ENCODE measurements at places on chromosomes 12 and 14.

GRCh38 chr14:50447461-50447860 is 50.8 kb upstream of the CDKL1 start:
- DNase-seq = peak; percentile 52

GRCh38 chr12:6961278-6961694 is 9.2 kb downstream of the PHB2 start:
- no peak for DNase-seq

GRCh38 chr14:68886109-68886434 is 93.0 kb downstream of the ACTN1 start:
- no peak for DNase-seq

- no peak for DNase-seq
These were observed 2.8 kb downstream of the ADAM21 start for GRCh38 chr14:70454731-70455130.

GRCh38 chr12:51890133-51890464 is 2.2 kb downstream of the ANKRD33 start:
- no peak for DNase-seq

GRCh38 chr12:117421987-117422386 is 60.6 kb upstream of the NOS1 start:
- no peak for DNase-seq

- peak; percentile 4 for DNase-seq
These were observed 133.1 kb downstream of the PRIMA1 start for GRCh38 chr14:93655078-93655750.

- DNase-seq = no peak
These were observed 42.9 kb upstream of the SINHCAF start for GRCh38 chr12:31368666-31369361.

DNA sequence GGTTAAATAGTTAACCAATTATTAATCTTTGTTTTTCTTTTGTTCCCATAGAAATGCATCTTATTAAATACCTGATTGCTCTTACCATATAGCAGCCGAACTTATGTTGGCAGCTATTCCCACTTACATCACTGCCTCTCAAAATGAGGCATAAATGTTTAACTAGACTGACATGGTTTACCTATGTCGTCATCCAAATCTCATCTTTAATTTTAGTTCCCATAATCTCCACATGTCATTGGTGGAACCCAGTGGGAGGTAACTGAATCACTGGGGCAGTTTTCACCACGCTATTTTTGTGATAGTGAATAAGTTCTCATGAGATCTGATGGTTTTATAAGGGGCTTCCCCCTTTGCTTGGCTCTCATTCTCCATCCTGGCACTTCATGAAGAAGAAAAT is 499.2 kb upstream of the ATP2B1 start:
- no peak for DNase-seq

DNA sequence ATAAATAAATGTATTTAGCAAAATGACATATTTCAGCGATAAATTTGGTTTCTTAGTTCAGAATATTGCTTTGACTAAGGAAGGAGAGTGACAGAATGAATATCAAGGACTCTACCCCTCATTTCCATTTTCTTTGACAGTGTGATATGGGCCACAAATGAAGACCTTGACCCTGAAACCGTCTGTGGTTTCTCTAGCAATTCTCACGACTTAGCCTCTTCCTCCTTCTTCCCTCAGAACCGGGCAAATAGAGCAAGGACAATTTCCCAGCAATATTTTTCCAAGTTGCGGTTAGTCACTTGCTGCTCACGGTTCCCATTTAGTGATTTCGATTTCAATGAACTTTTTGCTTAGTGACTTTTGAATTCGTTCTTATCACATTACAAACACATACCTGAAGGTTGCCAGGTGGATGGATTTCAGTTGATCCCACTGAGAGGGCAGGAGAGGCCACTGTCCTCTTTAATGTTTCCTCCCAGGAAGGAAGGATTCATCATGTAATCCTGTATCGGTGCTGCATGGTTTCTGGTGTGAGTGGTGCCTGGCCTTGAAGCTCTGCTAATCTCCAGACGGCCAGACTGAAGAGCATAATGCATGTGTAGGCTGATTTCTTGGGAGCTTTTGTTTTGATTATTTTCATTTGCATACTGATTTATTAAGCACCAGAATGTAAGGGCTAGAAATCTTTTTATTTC is 77.6 kb downstream of the CHST11 start:
- no peak for DNase-seq

- no peak for DNase-seq
These were observed 34.0 kb upstream of the AP4S1 start for GRCh38 chr14:30991408-30991807.

DNA sequence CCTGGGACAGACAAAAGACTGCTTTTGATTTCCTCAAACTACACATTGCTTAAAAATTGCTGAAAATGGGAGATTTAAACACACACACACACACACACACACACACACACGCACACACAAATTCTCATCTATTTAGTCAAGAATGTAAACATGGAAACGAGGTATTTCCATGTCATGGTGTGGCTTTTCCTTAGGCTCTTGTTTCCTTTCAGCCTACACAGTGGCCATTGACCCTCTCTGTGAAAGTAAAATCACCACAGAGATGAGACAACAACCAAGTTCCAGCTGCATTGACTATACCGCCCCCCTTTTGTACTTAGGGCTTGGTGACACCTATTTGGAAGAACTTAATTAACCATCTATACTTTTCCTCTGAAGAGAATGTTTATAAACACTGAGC is 41.9 kb downstream of the TTC8 start:
- no peak for DNase-seq

GRCh38 chr14:75053396-75054291 is 2.4 kb upstream of the MLH3 start:
- DNase-seq = no peak

- DNase-seq = no peak
These were observed 47.6 kb downstream of the ADIPOR2 start for GRCh38 chr12:1738446-1738845.

GRCh38 chr14:88748288-88748687 is 44.5 kb downstream of the EML5 start:
- DNase-seq = no peak

- DNase-seq = no peak
These were observed 62.2 kb downstream of the GNG2 start for GRCh38 chr14:51922624-51923023.

DNA sequence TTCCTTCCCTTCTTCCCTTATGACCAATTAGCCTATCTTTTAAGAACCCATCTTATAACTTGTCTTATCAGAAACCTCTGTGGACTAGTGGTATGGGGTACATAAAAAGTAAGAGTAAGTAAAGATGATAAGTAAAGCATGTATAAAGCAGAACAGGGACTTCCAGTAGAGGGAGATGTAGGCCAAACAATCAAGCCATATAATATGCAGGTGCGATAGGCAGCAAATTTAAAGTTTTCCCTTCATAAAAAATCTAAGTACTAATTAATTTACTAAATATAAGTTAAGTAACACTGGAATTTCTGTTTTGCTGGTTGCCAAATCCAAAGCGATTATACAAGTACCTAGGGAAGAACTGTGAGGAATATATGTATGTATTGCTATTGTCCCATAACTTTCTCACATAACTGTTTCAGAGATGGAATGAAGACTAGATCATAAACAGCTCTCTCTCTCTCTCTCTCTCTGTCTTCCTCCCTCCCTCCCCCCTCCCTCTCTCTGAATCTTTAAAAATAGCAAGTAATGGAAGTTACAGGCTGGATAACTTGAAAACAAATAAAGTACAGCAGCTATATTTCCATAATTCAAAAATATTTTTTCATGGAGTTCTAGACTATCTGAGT is 25.7 kb downstream of the METTL25 start:
- DNase-seq = peak; percentile 22

GRCh38 chr12:55057481-55057880 is 37.7 kb downstream of the NEUROD4 start:
- no peak for DNase-seq

- DNase-seq = no peak
These were observed 100.3 kb upstream of the NCOR2 start for GRCh38 chr12:124667506-124668326.

GRCh38 chr12:12327802-12328201 is 22.2 kb downstream of the MANSC1 start:
- DNase-seq = peak; percentile 37

DNA sequence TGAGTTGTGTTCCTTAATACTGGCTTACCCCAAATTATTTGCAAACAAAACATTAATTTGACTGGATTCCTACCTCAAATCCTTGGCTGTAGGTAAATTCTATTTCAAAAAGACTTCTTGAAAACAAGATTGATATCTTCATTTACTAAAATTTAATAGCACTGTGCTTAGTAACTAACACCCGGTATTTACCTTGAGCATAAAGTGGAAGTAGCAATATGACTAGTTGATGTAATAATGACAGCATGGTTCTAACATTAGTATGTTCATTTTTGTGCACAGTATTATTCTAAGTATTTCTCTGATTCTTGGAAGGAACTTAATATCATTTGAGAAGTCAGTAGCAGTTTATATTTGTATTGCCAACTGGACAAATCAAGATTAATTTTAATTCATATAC is 96.8 kb downstream of the PPHLN1 start:
- DNase-seq = no peak

GRCh38 chr14:24331731-24332267 is 3.1 kb downstream of the ADCY4 start:
- no peak for DNase-seq

GRCh38 chr12:115872212-115872611 is 405.3 kb downstream of the MED13L start:
- no peak for DNase-seq

DNA sequence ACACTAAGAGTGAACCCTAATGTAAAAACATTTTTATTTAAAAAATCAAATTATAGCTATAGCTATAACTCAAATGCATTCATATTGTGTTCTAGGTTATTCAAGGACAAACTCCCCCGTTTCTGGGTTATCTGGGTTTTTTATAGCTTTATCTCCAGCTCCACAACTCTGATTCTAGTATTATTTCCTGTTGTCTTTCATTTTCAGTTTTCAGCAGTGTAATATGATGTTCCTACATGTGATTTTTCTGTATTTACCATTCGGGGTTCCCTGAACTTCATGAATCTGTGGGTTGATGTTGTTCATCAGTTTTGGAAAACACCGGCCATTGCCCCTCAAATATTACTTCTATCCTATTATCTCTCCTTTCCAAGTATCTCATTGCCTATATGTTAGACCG is 221.9 kb upstream of the FOXN3 start:
- no peak for DNase-seq

DNA sequence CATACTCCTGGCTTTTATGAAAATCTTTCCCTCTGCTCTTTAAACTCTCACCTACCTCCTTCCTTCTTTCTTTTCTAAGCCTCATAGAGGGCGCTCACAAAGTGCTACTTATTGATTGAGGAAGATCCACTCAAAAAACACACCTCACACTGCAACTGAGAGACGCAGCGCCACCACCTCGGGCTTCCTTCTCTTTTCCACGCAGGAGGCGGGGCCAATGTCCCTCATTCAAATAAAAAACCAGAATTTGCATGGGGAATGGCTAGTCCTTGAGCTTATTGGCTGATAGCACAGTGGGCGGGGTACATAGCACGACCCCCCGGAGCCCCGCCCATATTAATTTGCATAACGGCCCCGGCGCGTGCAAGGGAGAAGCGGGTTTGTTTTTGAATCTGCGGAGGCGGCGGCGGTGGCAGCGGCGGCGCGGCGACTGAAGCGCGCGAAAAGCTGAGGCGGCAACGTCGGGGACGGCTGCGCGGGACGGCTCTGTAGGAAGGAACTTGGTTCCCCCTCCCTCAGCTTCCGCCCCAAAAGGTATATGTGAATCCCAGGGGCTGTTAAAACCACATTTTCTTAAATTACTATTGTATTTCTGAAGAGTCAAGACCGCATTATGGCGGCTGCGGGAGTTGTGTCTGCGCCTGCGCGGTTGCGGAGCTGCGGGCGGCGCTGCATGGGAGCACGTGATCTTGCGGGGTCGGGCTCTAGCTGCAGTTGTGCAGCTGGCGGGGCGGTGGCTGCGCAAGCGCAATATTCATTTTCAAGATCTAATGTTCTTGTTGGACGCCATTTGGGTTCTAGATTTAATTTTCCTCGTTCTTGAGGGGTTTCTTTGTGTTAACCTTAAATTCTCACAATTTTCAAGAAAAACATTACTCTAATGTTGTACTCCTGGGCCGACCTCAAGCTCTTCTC is at the start of gene ATF7IP:
Gene ATF7IP (plus strand): TSS at position 389 of the 915 bp plus-strand sequence. CDS start 58,234 bp downstream, outside the sequence.
- peak; percentile 92 for DNase-seq

- no peak for DNase-seq
These were observed 7.9 kb upstream of the OAS3 start for GRCh38 chr12:112930350-112930749.

GRCh38 chr14:69241577-69241976 is 18.4 kb upstream of the GALNT16 start:
- DNase-seq = no peak

GRCh38 chr12:12696562-12697383 is 790 bp upstream of the GPR19 start:
- peak; percentile 69 for DNase-seq

GRCh38 chr14:89422952-89423345 is 5.9 kb upstream of the FOXN3 start:
- DNase-seq = no peak

DNA sequence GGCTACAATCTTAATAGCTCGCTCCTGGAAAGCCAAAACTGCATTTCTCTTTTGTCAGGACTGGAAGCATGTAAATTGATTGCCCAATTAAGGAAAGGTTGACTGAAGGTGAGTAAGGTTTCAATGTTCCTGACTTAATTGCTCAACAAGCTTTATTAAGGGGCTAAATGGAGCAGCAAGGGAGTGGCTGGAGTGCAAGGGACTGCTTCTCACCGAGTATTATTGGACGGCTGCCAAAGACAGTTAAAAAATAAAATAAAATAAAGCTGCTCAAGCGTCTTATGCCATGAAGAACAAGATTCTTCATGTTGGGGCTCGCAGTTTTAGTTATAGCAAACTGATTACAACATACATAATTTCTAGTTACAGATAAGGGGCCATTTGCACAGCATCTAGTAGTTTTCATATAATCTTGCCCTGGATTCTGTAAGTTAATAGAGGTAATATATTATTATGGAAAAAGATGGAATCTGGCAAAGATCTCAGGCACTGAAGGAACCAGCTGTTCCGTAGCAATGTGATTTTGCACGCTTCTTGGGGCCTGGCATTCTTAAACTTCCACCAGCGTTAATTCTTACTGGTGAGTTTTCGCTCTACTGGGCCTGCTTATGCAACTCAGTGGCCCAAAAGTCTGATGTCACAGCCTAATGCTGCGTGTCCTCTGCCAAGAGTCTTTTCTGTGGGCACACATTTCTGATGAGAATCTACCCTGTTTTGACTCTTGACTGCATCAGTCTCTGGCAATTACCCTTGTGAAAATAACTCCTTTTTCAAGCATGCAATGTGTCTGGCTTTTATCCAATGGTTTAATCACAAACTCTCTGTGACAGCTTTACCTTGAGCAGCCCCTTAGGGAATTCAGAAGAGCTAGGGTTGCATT is 108.5 kb downstream of the SLC38A1 start:
- no peak for DNase-seq

DNA sequence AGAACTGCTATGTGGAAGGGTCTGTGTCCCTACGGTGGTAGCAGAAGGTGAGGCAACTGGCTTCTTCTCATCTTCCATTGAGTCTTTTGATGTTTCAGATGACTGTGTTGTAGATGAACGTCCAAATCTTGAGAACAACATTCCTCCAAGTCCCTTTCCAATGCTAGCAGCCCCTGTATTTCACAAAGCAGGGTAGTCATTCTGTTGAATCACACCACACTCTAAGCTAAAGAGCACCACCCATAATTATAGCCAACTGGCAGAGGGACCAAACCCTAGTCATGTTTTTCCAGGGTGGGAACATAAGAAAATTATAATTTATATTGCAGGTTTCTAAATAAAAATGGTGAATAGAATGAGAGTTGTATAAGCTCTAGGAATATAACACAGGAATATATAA is 98.7 kb downstream of the DDHD1 start:
- DNase-seq = no peak
